Stimulated activated CD8-positive, alpha-beta memory T cell treated with anti-CD3 and anti-CD28 coated beads, Interleukin-15, amount 100 ng/mL, for 4 hours (primary cell): ENCODE measurements at places on chromosomes 1 and 21.

DNA sequence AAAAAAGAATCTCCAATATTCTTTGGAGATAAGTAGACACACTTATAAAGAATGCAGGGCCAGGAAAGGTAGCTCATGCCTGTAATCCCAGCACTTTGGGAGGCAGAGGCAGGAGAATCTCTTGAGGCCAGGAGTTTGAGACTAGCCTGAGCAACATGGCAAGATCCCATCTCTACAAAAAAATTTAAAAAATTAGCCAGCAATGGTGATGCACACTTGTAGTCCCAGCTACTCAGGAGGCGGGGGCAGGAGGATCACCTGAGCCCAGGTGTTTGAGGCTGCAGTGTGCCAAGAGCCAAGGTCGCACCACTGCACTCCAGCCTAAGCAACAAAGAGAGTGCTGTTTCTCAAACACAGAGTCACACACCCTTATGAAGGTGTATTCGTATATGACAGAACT, 385.0 kb downstream of the SMYD3 start:
- no peak for DNase-seq

GRCh38 chr1:3803905-3804626, 7.8 kb upstream of the LRRC47 start:
- no peak for DNase-seq

DNA sequence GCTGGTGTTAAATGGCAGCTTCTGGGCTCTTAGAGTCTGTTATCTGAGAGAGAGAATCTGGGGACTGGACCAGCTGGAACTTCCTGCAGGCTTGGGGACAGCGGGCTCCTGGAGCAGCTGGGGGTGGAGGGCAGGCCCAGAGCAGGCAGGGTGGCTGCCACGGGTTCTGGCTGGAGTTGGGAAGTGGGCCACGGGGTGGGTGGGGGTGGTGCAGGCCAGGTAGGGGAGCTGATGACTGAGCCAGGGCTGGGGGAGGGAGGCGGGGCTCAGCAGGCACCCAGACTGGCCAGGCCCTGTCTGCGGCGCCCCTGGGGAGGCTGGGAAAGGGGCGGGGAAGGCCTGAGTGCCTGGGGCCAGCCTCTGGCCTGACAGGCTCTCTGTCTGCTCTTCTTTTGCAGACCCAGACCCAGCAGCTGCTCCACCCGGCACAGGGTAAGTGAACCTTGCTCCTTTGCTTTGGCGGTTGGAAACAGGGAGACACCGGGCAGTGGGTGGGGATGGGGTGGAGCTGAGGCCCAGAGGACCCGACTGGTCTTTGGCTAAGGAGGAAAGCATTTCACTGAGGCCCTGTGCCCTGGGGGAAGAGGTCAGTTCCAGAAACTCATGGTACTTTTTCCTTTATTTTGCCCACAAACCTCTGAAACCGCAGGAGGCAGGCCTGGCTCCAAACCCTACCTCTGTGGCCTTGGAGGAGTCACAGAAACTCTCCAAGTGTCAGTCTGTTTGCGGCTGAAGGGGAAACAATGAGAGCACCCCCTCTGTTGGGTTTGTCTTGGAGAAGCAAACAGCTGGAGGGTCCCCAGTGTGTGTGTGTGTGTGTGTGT, 48.8 kb downstream of the ARHGEF10L start:
- no peak for DNase-seq

DNA sequence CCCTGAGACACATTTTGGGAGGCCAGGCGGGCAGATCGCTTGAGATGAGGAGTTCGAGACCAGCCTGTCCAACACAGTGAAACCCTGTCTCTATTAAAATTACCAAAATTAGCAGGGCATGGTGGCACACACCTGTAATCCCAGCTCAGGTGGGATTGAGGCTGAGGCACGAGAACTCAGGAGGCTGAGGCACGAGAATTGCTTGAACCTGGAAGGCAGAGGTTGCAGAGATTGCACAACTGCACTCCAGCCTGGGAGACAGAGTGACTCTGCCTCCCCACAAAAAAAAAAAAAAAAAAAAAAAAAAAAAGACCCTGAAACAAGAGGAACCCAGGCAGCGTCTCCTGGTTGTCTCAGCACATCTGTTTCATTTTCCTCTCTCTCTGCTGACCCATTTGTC, 24.2 kb downstream of the PGM1 start:
- no peak for DNase-seq

- DNase-seq: no peak
These were observed 10.1 kb downstream of the RUNX3 start for GRCh38 chr1:24919791-24920532.

- no peak for DNase-seq
These were observed 23.7 kb upstream of the DAB1 start for GRCh38 chr1:57447551-57447950.

DNA sequence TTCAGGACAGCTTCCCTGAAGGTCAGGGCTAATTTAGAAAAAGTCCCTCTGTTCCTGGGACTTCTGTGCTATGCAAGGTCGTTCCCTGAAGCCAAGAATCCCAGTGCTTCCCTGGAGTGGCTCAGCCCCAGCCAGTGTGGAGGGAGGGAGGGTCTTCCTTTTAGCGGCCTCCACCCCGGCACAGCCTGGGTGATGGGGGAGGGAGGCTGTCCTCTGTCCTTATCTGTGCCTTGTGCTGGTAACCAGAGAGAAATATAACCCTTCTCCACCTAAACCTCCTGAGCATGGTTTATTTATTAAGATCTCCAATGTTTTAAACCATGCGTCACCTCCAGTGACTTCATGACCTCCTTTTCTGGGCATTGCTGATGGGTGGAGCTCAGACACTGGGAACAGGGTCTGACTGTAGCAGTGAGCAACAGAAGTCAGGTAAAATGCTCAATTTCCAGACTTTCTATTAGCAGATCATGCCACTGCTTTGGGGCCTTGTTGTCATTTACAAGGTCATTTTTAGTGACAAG, 157.1 kb downstream of the DSCAM start:
- no peak for DNase-seq

GRCh38 chr1:109763646-109764415, at the start of gene EPS8L3:
Gene EPS8L3, minus strand, starts transcription at chr1:109763923. Its CDS starts 2,174 bp downstream, at chr1:109761749.
- DNase-seq: no peak

DNA sequence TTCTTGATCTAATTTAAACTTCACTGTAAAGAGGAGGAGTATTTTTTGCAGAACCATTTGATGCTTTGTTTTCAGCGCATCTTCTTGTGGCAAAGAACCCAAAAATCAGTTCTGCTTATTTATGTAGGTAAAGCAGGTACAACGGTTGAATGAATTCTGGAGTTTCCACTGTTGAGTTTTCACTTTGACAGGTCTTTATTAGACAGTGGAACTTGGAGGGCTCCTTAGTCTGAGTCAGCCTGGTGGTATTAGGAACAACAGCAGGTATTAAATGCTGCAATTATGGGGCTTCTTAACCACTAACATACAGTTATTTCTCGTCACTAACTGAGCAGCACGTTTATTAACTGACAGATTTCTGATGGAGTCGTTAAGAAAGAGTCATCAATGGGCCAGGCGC, 1.2 kb downstream of the LRIG2 start:
- no peak for DNase-seq

GRCh38 chr1:37795340-37796125, 1.9 kb downstream of the MANEAL start:
- DNase-seq: no peak

DNA sequence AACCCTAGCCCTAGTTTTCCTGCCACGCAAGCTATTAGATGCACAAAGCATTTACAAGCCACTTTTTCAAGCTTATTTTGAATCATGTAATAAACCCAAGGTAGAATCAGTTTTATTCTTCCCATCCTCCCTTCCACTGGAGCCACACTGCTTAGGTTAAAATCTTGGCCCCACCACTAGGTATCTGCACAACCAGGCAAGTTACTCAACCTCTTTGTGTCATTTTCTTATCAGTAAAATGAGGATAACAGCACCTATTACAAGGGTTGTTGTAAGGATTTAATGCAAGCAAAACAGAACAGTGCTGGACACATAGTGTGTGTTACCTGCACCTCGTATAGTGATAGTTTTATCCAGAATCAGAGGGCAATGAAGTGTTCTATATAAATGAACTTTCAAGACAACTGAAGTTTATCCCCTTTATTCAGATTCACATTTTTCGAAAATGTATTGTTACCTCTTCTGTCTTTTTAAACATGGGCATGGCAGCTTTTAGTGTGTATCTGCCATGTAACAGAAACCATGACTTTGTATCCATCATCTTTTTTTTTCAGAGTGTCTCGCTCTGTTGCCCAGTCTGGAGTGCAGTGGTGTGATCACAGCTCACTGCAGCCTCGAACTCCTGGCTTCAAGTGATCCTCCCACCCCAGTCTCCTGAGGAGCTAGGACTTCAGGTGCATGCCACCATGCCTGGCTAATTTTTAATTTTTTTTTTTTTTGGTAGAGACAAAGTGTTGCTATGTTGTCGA, 17.2 kb upstream of the TTC39A start:
- DNase-seq: no peak

GRCh38 chr1:201024625-201024998, 1.1 kb upstream of the KIF21B start:
- no peak for DNase-seq

DNA sequence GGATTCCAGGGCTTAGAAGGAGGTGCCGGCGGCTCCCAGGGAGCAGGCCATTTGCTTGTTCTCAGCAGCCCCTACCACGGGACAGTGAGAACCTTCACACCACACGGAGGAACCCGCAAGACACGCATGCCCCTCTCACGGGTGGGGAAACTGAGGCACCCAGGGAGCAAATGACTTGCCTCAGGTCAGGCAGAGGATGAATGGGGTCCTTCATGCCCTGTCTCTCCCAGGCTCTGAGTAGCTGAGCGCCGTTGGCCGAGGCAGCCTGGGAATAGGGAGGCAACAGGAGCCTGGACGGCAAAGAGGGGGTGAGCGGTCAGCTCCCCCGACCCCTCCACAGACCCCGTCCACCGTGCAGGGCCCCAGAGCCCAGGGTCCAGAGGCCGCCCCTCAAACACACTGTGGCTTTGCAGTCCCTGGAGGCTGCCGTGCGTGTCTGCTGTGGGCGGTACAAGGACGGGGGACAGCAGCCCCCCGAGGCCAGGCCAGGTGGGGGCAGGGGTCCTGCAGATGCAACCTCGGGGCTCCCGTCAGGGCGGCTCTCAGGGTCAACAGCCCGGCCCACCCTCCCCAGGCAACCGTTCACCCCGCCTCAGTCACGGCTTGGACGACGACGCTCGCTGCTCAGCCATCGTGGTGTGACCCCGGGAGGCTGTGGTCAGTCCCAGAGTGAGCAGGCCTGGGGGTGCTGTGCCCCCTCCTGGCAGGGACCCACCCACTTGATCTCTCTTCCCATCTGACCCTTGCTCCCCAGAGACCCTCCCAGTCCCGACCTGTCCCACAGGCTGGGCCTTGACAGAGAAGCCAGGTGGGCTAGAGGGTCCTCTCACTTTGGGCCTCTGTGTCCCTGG, 15.8 kb upstream of the COL6A2 start:
- DNase-seq: no peak

DNA sequence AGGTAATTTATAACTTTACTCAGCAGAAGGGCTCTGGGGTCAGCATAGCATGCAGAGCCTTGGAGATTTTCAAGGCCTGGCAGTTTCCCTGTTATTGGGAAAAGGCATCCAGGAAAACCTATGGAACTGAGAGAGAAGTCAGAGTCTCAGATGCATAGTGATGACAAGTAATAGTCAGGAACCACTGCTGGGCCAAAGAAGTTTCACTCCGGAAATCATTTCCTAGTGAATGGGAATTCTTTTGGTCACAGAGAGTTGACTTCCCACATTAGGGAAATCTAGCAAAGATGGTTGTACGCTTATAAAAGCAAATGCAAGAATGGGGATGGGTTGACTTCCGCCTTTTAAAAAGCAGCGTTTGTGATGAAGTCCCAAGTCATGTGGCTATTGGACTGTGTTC, 28.4 kb upstream of the RUNX1 start:
- no peak for DNase-seq

DNA sequence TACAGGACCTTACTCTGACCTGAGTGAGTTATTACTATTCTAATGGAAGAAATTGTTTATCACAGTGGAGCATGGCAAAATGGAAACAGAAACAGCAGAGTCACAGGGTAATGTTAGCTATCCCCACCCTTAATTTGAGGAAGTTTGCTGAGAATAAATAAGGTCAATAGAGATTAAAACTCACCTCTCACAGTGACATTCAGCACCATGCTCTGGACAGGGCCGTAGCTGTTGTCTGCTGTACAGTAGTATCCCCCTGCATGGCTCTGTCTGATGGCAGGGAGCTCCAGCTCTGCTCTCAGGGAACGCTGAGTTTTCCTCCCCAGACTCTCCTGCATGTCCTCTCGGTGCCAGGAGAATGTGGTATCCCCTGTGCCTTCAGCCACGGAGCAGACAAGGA, 11.9 kb downstream of the FCRL4 start:
- DNase-seq: no peak

DNA sequence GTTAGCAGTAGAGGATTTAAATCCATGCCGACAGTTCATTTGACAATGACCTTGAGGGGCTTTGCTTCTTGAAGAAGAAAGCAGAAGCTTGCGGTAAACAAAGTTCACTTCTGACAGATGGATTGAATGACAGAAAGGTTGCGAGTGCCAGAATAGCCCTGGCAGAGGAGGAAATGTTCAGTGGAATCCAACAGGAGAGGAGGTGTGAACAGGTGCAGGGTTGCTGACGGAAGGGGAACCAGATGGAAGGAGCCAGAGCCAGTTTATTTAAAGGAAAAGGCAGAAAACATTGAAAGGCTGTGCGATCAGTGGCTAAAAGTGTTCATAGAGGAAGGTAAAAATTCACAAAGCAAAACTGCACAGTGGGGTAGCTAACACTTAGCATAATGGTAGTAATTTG, 141.0 kb downstream of the SDCCAG8 start:
- no peak for DNase-seq

- no peak for DNase-seq
These were observed at the start of gene HES3 for GRCh38 chr1:6243993-6244392. Gene HES3, plus strand, starts transcription at chr1:6244179. Its CDS starts 187 bp downstream, at chr1:6244366.

- no peak for DNase-seq
These were observed 6.1 kb upstream of the RLF start for GRCh38 chr1:40155135-40155534.

GRCh38 chr1:5447503-5447960, 544.7 kb downstream of the NPHP4 start:
- DNase-seq: no peak

- no peak for DNase-seq
These were observed 14.9 kb downstream of the SLC45A3 start for GRCh38 chr1:205665201-205666045.

DNA sequence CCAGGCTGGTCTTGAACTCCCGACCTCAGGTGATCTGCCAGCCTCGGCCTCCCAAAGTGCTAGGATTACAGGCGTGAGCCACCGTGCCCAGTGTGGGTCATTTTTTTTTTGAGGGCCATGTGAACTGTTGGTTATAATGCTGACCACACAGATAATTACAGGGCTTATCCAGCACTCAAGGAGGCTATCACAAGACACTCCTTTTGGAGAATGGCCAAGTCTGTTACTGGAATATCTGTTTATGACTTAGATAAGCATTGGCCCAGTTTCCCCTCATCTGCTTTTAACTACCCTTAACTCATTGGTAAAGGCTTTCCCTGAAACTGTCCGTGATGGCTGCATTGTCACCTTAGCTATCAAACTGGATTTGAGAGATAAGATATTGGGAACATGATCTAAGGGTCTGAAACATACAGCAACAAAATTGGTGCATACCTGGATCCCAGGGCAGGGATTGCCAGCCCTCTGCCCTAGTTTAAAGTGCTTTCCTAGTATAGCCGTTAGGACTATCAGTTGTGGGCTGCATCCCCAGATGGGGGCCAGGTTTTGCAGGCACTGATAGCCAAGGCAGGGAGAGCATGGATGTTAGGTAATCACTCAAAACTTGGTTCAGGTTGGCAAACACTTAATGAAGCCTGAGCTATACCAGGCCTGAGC, 15.6 kb downstream of the SZT2 start:
- no peak for DNase-seq

- DNase-seq: no peak
These were observed 19.1 kb downstream of the LRIG2 start for GRCh38 chr1:113091988-113092594.
